CD4-positive, alpha-beta T cell treated with Interleukin-10 for 1 hour (primary cell): ENCODE measurements at places on chromosomes 12 and 14.

DNA sequence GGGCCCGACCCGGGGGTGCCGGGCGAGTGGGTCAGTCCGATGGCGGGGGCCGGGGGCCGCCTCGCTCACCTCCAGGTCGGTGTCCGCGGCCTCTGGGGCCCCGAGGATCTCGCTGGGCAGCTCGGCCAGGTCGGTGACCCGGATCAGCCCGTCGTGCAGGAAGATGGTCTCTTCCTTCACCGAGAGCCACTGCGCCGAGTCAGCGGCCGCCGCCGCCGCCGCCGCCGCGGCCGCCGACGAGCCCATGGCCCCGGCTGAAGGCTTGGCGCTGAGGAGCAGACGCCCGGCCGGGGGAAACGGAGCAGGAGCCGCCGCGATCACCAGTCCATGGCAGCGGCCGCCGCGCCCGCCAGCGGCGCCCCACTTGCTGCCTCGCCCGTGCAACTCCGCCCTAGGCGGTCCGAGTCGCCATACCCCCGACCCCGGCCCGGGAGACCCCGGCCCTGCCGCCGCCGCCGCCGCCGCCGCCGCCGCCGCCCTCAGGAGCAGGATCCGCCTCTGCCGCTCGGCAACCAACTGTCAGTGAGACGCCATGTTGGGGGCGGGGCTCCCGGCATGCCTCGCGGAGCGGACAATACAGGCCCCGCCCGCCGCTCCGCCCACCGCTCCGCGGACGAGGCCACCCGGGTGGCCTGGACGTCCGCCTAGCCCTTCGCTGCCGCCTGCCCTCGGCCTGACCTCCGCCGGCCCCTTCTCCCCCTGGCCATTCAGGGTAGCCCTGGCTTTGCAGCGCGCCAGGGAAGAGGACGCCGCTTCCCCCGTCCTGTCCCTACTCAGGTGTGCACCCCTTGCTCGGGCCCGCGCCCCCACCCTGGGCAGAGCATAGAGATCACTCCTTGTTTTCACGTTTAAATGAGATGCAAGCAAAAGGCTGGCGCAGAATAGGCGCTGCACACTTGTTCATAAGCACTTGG is at the start of gene HECTD4:
Gene HECTD4, minus strand, starts transcription at position 549 of the 914 bp plus-strand sequence. Its CDS starts 303 bp downstream, at position 246.
- peak; percentile 91 for DNase-seq

DNA sequence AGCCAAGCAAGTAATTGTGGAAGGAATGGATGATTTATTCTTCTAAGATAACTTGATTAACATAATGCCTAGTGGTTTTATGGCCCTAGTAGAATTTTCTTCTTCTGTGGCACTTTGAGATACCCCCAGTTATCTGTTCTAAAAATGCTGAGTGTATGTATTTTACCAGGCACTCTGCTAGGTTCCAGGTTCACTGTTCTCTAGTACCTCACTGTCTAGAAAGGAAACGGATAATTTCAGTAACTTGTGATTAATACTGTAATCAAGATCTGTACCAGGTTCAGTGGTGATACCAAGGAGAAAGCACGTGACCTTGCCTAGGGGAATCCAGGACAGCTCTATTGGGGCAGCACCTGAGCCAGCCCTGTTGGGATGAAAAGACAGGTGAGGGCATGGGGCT is 8.0 kb downstream of the ANO6 start:
- DNase-seq: no peak

DNA sequence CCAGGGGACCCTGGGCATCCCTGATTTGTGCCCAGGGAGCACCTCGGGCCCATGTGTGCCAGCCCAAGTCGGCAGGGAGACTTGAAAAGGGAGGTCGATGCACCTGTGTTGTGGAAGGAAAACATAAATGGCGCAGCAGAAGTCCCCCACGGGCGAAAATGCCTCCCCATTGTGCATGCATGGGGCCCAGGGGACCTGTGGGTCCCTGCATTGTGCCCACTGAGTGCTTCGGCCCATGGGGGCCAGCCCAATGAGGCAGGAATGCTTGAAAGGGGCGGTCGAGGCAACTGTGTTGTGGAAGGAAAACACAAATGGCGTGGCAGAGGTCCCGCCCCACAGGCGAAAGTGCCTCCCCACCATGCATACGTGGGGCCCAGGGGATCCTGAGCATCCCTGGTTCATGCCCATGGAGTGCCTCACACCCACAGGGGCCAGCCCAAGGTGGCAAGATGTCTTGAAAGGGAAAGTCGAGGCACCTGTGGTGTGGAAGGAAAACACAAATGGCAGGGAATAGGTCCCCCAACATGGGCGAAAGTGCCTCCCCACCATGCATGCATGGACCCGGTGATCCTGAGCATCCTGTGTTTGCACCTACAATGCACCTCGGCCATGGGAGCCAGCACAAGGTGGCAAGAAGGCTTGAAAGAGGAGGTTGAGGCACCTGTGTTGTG is 368.0 kb downstream of the ALG10 start:
- DNase-seq: no peak

DNA sequence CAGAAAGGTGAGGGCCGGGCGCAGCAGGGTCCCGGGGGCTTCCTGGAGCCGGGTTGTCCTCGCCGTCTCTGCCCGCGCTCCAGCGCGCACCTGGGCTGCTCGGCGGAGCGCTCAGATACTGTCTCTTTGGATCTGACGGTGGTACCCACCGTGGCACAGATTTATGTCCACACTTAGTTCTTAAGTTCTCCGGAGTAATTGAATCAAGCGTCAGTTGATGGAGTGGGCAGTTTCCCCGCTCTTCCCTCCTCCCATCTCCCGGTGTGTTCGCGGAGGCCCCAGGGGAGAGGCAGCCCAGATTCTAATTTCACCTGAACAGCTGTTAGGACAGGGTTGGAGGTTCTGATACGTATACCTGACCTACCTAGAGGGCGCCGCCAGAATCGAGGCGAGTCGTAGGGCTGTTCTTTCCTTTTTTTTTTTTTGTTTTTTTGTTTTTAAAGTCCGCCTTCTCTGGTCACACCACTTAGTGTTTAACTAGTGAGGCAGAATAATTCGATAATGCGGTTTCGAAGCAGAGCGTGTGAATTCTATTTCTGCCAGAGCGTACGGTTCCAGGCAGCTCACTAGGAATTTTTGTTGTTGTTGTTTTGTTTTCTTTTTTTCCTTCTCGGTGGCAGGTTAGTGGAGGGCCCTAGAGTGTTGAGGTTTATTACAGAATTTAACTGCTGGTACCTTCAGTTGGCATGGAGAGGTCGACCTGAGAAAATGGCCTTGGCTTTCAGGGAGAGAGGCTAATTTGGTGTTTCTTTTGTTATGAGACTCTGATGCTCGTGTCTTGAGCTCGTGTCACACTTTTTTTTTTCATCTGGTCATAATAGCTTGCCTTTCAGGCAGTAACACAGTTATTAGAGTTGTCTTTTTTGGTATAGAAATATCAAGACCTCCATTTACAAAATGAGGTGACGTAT is 22.3 kb upstream of the GNS start:
- no peak for DNase-seq

DNA sequence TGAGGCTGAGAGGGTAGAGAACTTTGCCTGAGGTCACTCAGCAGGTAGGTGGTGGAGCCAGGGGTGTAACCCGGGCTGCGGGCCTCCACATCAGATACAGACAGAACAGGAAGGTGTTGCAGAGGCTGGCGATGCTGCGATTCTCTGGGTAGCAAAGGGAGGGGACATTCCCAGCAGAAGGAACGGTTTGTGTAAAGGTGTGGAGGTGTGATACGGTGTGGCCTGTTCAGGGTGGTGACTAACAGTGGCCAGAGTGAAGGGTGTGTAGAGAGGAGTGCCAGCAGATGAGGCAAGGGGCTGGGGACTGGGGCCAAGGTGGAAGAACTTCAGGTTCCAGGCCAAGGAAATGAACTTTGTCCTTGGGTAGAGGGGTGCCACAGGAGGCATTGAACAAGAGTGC is 18.2 kb upstream of the FAIM2 start:
- no peak for DNase-seq

DNA sequence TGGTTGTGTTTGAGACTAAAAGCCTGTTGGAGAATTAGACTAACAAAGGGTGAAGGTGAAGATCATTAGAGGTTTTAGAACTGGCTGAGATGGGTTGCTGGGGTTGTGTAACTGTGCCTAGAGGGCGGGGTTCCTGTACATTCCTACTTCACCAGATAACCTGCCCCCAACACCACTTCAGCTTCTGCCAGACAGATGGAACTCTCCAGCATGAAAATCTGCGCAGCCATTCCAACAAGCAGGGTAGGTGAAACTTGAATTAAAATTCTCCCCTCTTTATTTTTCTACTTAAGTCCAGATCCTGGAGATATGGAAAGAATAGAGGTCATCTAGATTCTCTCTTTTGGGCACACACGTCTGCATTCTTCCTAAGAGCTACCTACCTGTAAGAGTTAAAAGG is 6.0 kb downstream of the FOXG1 start:
- DNase-seq: no peak

DNA sequence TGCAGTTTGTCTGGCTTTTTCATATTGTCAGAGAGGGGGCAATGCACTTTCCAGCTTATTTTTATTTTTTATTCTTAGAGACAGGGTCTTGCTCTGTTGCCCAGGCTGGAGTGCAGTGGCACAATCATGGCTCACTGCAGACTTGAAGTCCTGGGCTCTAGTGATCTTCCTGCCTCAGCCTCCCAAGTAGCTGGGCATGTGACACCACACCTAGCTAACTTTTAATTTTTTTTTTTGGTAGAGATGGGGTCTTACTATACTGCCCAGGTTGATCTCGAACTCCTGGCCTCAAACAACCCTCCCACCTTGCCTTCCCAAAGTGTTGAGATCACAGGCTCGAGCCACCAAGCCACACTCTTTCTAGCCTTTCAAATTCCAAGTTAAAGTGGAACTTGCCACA is 3.9 kb upstream of the A2ML1 start:
- no peak for DNase-seq

GRCh38 chr14:96863327-96863985 is 66.3 kb downstream of the VRK1 start:
- no peak for DNase-seq

DNA sequence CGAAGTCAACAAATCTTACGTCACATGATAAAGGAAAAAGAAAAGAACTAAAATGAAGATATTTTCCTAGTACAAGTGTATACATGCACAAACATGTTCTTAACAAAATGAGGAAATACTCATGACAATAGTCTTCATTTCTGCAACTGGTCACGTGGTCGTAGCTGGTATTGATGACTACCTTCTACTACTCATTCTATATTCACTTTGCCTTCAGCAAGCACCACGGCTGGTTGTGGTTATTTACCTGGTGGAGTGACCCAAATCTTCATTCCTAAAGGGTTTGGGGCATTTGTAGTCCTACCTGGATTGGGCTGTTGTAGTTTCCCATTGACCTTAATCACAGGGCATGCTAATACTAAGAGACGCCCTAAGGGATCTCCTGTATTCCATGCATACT is 51.2 kb downstream of the FIGNL2 start:
- no peak for DNase-seq

GRCh38 chr12:105977652-105978051 is 161.1 kb downstream of the NUAK1 start:
- no peak for DNase-seq

GRCh38 chr12:6872073-6873048 is 742 bp downstream of the SPSB2 start:
- DNase-seq: peak; percentile 88

DNA sequence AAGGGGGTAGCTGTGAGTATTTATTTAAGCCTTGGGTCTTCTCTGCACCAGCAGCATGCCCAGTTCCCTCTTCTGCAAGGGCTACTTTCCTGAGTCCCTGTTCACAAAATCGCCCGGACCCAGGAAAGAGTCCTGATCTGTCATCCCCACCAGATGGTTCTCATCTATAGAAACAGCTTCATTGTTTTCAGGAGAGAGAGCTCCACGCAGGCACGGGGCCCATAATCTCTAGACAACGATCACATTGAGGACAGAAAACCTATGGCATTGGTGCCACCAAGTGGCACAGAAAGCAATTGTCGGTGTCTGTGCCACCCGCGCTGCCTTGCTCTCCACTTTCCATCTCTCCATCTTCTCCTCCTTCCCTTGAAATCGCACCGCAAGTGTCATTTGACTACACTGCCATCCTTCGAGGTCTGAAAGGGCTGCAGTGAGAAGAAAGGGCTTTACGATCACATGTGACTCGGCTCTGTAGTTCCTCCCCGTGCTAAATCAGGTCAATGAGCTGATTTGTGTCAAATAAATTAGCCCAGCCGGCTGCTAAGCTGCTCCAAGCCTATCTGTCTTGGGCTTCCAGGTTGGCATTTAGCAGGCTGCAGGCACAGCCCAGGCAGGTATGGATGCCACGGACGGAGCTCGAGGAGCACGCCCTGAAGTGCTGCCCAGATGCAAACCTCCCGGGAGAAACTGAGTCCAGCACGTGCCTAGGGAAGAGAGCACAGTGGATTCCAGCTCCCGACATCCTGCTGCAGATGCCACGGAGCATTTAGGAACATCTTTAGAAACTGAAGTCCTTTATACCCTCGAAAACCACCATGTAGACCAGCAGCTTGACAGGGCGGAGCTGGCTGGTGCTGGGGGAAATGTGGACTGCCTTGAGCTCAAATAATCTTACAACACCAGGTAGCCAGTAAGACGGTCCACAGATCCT is 28.8 kb downstream of the SPRING1 start:
- DNase-seq: peak; percentile 56

DNA sequence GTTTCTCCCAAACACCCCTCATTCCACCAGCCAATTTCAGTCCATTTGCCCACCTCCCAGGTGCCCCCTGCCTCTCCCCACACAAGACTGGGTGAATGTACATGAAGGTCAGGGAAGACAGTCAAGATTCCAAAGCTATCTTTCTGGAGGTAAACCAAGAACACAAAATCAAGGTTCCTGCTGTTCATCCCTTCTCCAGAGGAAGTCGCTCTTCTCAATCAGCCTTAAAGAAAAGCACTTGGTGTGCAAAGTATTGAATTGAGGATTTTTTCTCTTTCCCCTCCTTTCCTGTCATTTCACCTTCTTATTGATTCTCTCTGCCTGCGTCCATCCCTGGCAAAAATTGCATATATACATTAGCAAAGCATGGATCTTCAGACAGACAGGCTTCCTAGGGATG is 4.5 kb downstream of the GRIN2B start:
- no peak for DNase-seq

GRCh38 chr12:51632623-51633022 is 41.6 kb downstream of the SCN8A start:
- DNase-seq: no peak

- DNase-seq: no peak
Measured at GRCh38 chr12:95100264-95101190, 27.1 kb upstream of the NR2C1 start.
